ENCODE measurements at places on chromosomes 13 and 19.

- DNase-seq = no peak
These were observed 1769.0 kb upstream of the PCDH20 start for GRCh38 chr13:63184693-63185092.

- peak; percentile 81 for DNase-seq
These were observed 518 bp downstream of the NUDT19 start for GRCh38 chr19:32691952-32692726.

- peak; percentile 53 for DNase-seq
These were observed 59.9 kb downstream of the LIG4 start for GRCh38 chr13:108155185-108156106.

GRCh38 chr13:114065926-114066774, 66.3 kb downstream of the RASA3 start:
- no peak for DNase-seq
